ENCODE measurements at places on chromosomes 12 and 14. TPM values are rescaled to one million over a fixed set of nuclear protein-coding genes. Genes with fewer than 3 reads are reported as not detected.

ADSS1 gene
- total RNA-seq = 1.4 TPM

SMOC1 gene
- total RNA-seq = not detected

DNA sequence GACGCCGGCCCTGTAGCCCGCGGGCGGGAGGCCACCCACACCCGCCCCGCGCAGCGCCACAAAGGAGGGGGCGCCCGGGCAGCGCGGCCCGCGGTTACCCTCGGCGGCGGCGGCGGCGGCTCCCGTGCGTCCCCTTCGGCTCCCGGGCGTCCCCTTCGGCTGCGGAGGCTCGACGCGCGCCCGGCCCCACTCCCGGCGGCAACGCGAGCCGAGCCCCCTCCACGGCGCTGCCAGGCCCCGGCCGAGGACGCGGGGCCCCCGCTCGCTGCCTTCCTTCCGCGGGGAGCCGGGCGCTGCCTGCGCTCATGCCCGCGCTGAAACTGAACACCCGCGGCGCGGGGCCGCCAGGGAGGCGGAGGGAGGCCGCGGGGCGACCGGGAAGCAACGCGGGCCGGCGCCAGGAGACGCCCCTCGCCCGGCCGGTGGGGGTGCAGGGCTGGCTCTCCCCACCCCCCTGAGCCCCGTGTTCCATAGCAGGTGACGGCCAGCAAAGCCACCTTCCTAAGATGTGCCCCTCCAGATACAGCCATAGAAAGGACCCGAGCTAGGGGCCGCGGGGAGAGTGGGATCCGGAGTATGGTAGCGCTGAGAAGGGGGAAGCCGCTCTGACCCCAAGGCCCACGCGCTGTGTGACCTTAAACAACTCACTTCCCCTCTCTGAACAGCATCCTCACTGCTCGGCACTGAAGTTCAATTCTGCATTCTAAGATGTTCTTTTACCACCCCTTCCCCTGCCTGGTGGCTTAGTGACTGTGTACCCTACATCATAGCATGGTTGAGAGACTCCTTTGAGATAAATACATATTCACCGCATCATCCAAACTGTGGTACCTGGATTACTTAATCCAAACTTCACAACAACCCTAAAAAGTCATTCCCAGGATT is 42.8 kb downstream of the KDM2B start:
- peaks cover 40% of the 10 kb centered on the region for H3K4me1 ChIP-seq
- peak overlapping the region; percentile 55 for H3K4me3 ChIP-seq
- no peak for DNase-seq
- peak overlapping the region; percentile 62 for H3K27ac ChIP-seq

GRCh38 chr12:18496156-18496555 is 234.8 kb downstream of the PIK3C2G start:
- no peak overlapping the region for H3K4me3 ChIP-seq
- no peaks in the 10 kb centered on the region for H3K4me1 ChIP-seq
- no peaks in the 10 kb centered on the region for H3K36me3 ChIP-seq
- H3K27ac ChIP-seq = no peak overlapping the region
- H3K27me3 ChIP-seq = no peaks in the 10 kb centered on the region

DNA sequence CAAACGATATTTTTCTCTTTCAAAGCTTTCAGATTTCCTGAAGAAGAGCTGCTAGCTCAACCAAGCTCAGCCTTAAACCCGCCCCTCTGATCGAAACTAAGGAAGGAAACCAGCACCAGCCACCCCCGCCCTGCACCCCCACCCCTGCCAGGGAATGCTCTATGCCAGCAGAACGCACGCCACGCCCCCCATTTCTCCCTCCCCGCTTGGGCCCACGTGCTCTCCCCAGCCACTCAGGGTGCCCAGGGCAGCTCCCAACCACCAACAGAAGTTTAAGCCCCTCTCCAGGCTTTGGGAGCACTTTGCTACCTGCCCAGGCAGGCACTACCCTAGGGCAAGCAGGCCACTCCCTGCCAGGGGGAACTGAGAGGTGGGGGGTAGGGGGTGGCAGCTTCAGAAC is 18.8 kb upstream of the KRT78 start:
- peaks cover 22% of the 10 kb centered on the region for H3K4me1 ChIP-seq
- no peaks in the 10 kb centered on the region for H3K27me3 ChIP-seq
- no peak overlapping the region for H3K27ac ChIP-seq
- H3K4me3 ChIP-seq = no peak overlapping the region
- no peak for DNase-seq

- peaks cover 39% of the 10 kb centered on the region for H3K4me1 ChIP-seq
- no peak for DNase-seq
- no peaks in the 10 kb centered on the region for H3K27me3 ChIP-seq
- peak overlapping the region; percentile 96 for H3K27ac ChIP-seq
Measured at GRCh38 chr12:48681399-48681709, 684 bp downstream of the KANSL2 start.

DNA sequence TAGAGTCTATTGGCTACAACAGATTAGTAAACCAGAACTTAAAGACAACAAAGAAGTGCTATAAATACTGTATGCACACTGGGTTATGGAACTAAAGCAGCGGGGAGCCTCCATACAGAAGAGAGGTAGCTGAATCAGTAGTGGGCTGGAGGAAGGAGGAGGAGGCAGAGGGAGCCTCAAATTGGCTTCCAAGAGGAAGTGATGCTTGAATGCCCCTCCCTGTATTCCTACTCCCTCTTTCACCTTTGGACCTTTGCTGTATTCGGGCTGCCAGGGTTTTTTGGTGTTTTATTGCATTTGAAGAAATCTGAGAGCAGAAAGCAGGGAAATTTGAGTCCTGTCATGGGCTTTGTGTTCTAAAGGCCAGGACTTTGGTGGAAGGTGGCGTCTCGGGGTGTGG is 104.0 kb upstream of the PTPRB start:
- no peaks in the 10 kb centered on the region for H3K36me3 ChIP-seq
- no peak overlapping the region for H3K4me3 ChIP-seq
- H3K4me1 ChIP-seq = no peaks in the 10 kb centered on the region
- H3K27me3 ChIP-seq = no peaks in the 10 kb centered on the region
- no peak for DNase-seq
- no peak overlapping the region for H3K27ac ChIP-seq

- H3K36me3 ChIP-seq = no peaks in the 10 kb centered on the region
- no peaks in the 10 kb centered on the region for H3K27me3 ChIP-seq
- H3K27ac ChIP-seq = no peak overlapping the region
- peaks cover 47% of the 10 kb centered on the region for H3K4me1 ChIP-seq
- no peak for DNase-seq
- peak overlapping the region; percentile 68 for H3K4me3 ChIP-seq
Measured at GRCh38 chr14:52318062-52318461, 4.0 kb downstream of the PTGER2 start.

GRCh38 chr12:131007031-131007739 is 53.5 kb downstream of the ADGRD1 start:
- no peaks in the 10 kb centered on the region for H3K4me1 ChIP-seq
- H3K27me3 ChIP-seq = no peaks in the 10 kb centered on the region
- DNase-seq = peak; percentile 35

DNA sequence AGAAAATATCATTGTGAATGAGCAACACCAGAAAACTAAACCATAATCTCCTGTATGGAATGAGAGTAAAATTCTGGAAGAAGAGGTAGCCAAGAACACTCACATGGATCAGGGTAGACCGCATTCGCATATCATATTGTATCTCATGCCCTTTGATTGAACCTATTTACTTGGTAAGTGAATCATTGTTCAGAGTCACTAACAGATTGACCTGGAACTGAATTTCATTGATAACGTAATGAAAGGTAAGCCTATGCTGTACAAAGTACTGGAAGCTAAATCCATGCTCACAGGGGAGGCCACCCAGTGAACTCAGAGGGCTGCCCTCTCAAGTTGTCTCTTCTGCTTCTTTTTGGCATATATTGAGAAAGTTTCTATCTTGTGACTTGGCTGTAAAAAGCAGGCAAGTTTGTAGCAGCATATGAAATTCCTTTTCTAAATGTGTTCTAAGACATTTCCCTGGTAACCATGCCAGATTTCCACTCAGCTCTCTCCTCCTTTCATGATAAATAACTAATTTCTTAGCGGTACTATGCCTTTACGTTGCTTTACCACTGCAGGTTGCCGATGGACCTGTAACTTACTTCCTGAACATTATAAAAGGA is 91.4 kb downstream of the PLCZ1 start:
- no peak for DNase-seq
- H3K27me3 ChIP-seq = no peaks in the 10 kb centered on the region
- no peaks in the 10 kb centered on the region for H3K4me1 ChIP-seq

DNA sequence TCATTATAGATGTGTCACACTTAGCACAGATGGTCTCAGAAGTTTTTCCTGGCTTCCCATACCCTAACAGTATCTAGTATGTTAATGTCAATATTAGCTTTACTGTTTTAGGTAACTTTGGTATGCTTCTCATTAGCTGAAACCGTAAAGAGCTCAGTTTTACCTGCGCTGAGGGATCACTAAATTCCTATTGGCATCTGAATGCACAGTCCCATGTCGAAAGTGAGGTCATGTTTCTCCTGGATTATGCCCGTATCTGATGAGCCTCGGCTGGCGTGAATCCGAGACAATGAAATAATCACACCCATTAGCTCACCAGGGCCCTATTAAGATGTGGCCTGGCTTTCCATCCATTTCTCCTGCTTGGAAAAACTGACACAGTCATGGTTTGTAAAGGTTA is 418.2 kb downstream of the ZFP36L1 start:
- DNase-seq = no peak
- no peaks in the 10 kb centered on the region for H3K36me3 ChIP-seq
- H3K27me3 ChIP-seq = no peaks in the 10 kb centered on the region
- no peak overlapping the region for H3K4me3 ChIP-seq

GRCh38 chr12:55067701-55068100 is 47.9 kb downstream of the NEUROD4 start:
- no peaks in the 10 kb centered on the region for H3K36me3 ChIP-seq
- no peak overlapping the region for H3K4me3 ChIP-seq
- H3K27ac ChIP-seq = no peak overlapping the region
- H3K27me3 ChIP-seq = no peaks in the 10 kb centered on the region
- no peak for DNase-seq

- H3K27ac ChIP-seq = peak within 1 kb of the TSS; percentile 76
- H3K4me1 ChIP-seq = peaks cover 49% of the 10 kb centered on the region
- H3K27me3 ChIP-seq = no peaks in the 10 kb centered on the region
- H3K4me3 ChIP-seq = peak within 1 kb of the TSS; percentile 58
Measured at GRCh38 chr14:88005050-88005481, at the start of gene GPR65. Gene GPR65, plus strand, starts transcription at chr14:88005135. Its CDS starts 5,713 bp downstream, at chr14:88010848.

GRCh38 chr14:41986083-41986645 is 379.5 kb downstream of the LRFN5 start:
- no peaks in the 10 kb centered on the region for H3K36me3 ChIP-seq
- no peak overlapping the region for H3K27ac ChIP-seq
- no peak for DNase-seq

GRCh38 chr14:80933282-80933681 is 8.3 kb downstream of the CEP128 start:
- no peak for DNase-seq
- no peaks in the 10 kb centered on the region for H3K36me3 ChIP-seq
- H3K4me1 ChIP-seq = peaks cover 24% of the 10 kb centered on the region
- H3K27me3 ChIP-seq = no peaks in the 10 kb centered on the region

DNA sequence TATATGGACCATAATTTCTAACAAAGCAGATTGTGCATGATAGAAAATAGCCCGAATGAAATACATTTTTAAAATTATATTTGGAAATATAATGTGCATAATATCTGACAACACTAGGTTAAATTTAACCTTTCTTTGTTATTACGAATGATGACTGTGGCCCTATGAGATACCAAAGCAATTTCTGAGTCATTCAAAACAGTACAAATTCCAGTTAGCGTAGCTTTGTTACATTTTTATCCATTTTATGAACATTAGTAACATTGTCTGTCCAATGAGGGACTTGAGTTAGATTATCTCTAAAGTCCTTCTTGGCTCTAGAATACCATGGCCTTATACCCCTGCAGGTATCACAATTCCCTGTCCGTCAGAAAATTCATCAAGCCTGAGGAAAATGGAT is 39.0 kb upstream of the REP15 start:
- H3K27me3 ChIP-seq = no peaks in the 10 kb centered on the region
- H3K36me3 ChIP-seq = no peaks in the 10 kb centered on the region
- H3K4me3 ChIP-seq = no peak overlapping the region
- H3K4me1 ChIP-seq = no peaks in the 10 kb centered on the region
- H3K27ac ChIP-seq = no peak overlapping the region

DNA sequence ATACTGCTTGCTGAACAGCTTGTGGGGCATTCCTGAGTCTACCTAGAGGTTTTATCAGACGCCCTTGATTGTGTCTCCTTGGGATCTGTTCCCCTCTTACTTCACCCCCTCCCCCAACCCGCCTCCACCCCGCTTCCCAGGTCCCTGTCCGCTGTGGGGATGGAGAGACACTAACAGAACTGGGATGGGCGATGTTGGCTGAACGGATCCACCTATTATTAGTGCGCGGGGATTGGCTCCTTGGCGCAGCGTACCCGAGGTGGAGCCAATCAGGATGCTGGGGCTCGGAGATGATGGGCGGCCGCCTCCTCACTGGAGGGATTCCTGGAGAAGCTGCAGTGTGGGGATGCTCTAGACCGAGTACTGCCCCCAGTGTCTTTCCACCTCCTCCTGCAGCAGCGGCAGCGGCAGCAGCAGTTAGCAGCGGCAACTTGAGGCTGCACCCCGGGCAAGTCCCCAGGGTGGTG is at the start of gene SYT1:
Gene SYT1, plus strand, starts transcription at position 372 of the 467 bp plus-strand sequence.
- no peak within 1 kb of the TSS for H3K4me3 ChIP-seq
- no peaks in the 10 kb centered on the region for H3K4me1 ChIP-seq
- no peak for DNase-seq
- no peaks in the 10 kb centered on the region for H3K27me3 ChIP-seq
- no peaks in the 10 kb centered on the region for H3K36me3 ChIP-seq

DNA sequence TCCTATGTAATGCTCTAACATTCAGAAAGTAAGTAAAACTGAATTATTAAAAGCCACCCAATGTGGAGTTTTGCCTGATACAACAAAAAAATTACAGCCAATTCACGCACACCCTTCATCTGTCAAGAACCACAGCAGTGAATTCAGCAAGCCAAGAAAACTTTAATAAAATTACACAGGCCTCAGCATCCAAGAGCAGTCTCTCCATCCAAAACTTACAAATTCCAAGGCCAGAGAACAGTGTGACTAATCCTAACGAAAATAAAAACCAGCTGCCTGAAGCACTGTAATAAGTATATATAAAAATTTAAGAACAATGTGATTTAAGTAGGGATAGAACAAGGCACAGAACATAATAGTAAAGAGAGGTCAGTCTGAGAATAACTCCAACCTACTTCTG is 54.2 kb downstream of the SIX6 start:
- H3K4me1 ChIP-seq = no peaks in the 10 kb centered on the region
- no peak for DNase-seq
- no peak overlapping the region for H3K4me3 ChIP-seq

- DNase-seq = no peak
- no peaks in the 10 kb centered on the region for H3K36me3 ChIP-seq
- H3K27me3 ChIP-seq = no peaks in the 10 kb centered on the region
- H3K4me1 ChIP-seq = no peaks in the 10 kb centered on the region
Measured at GRCh38 chr12:24062642-24063245, 113.3 kb upstream of the SOX5 start.

- no peaks in the 10 kb centered on the region for H3K4me1 ChIP-seq
- no peak overlapping the region for H3K27ac ChIP-seq
- DNase-seq = no peak
- no peak overlapping the region for H3K4me3 ChIP-seq
- no peaks in the 10 kb centered on the region for H3K27me3 ChIP-seq
Measured at GRCh38 chr12:65637774-65638173, 186.5 kb upstream of the HMGA2 start.

GRCh38 chr12:98817742-98818141 is 172.7 kb downstream of the APAF1 start:
- no peak overlapping the region for H3K4me3 ChIP-seq
- peaks cover 3% of the 10 kb centered on the region for H3K27me3 ChIP-seq
- H3K4me1 ChIP-seq = no peaks in the 10 kb centered on the region
- H3K36me3 ChIP-seq = no peaks in the 10 kb centered on the region

- DNase-seq = no peak
- no peaks in the 10 kb centered on the region for H3K4me1 ChIP-seq
- no peaks in the 10 kb centered on the region for H3K27me3 ChIP-seq
- no peak overlapping the region for H3K27ac ChIP-seq
- H3K36me3 ChIP-seq = no peaks in the 10 kb centered on the region
Measured at GRCh38 chr12:65100140-65100539, 21.0 kb downstream of the WIF1 start.

Measured in CD8-positive, alpha-beta memory T cell (primary cell).